Sciatic nerve (tissue), 2 donors: ENCODE measurements at places on chromosomes 4 and X. TPM values are rescaled to one million over a fixed set of nuclear protein-coding genes. Genes with fewer than 3 reads are reported as not detected.

DNA sequence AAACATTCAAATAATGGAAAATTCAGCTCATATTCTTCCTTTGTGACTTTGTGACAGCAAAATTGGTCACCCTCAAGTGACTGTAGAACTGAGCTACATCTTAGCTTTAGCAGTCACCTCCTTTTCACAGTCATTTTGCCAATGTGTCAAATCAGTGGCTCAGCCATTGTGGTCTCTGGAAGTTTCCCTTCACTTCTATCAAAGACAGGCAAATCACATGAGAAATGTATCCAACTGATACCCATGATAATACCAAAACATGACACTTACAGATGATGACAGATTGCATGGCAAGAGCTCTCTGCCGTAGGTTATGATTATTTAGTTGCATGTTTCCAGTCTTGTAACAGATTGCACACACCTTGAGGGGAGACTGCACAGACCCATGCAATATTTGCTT lies 549.8 kb upstream of the MAGEB2 start:
- DNase-seq: no peak

DNA sequence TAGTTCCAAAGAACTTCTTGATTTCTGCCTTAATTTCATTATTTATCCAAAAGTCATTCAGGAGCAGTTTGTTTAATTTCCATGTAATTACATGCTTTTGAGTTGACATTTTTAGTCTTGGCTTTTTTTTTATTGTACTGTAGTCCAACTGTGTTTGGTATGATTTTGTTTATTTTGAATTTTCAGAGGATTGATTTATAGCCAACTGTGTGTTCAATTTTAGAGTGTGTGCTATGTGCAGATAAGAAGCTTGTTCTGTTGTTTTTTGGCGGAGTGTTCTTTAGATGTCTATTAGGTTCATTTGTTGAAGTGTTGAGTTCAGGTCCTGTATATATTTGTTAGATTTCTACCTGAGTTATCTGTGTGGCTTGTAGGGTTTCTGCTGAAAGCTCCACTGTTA lies 533.6 kb downstream of the TRAM1L1 start:
- no peak for DNase-seq

DNA sequence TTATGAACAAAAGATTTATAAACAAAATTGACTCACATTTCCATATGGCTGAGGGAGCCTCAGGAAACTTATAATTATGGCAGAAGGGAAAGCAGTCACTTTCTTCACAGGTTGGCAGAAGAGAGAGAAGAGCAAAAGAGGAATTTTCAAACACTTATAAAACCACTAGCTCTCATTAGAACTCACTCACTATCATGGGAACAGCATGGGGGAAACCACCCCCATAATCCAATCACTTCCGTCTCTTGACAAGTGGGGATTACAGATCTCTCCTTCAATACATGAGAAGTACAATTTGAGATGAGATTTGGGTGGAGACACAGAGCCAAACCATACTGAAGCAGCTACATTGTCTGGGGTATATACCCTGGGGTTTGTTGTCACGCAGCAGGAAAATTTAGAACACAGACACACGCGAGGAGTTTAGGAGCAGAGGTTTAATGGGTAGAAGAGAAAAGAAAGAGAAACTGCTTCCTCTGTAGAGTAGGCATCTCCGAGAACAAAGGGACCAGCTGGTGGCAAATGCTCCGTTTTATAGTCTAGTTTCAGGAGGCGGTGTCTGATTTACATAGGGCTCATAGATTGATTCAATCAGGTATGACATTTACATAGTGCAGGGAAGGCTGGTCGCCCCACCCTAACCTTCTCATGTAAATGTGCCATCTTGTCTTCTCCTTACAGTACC lies 2277.7 kb upstream of the AGA start:
- DNase-seq: no peak

DNA sequence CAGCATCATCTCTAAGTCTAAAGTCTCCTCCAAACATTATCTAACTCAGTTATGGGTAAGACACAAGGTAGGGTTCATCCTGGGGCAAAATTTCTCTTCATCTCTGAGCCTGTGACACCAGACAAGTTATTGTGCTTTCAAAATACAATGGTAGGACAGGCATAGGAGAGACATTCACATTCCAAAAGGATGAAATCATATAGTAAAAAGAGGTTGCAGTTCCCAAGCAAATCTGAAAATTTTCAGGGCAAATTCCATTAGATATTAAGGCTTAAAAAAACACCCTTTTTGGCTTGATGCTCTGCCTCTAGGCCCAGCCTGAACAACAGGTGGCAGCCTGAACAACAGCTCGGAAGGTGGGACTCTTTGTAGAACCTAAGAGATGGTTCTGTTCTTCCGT lies 448.3 kb upstream of the SLIT2 start:
- DNase-seq: no peak

NXF2 gene
- not detected for total RNA-seq

HEPH gene
- total RNA-seq: 21.2 TPM
